ENCODE measurements at places on chromosomes 1 and 21.

- no peak for DNase-seq
Observed at GRCh38 chr21:43781846-43782245, 5.7 kb upstream of the CSTB start.

- no peak for DNase-seq
Observed at GRCh38 chr1:33524586-33524985, 52.1 kb downstream of the ZSCAN20 start.

DNA sequence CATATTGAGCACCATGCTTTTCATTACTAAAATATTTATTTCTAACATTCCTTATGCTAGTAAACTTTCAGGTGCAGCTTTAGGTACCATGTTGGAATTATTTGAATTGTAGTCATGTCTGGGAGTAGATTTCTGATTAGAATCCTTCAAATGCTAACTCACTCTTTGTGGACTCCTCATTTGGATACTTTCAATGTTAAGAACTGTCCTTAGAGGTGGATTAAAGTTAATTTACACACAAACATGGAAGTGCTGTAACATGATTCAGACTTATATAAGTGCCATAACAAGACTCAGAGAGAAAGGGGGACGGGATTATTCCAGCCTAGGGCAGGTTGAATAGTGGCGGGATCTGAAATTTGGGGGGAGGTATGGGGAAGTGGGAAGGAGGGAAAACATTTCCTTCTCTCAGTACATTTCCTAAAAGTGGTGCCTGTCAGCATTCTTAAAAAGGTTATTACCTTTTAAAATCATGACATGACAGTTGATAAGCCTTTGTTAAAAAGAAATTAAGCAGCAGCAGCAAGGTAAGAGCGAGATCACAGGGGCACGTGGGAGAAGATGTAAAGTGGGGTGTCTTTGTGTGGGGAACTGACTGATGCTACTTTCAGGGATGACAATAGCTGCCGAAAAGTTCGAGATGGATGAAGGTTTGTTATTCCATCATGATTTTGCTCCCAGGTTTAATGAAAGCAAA lies 44.4 kb downstream of the HHAT start:
- no peak for DNase-seq

- no peak for DNase-seq
Observed at GRCh38 chr1:46940307-46940706, 969 bp downstream of the CYP4A11 start.

Data from HAP-1 (cell line).